ENCODE measurements at places on chromosomes 6 and 20.
A peak's percentile ranks its signal among the peaks of the same experiment; 100 is the strongest.

- no peak for DNase-seq
Measured at GRCh38 chr20:48621376-48622078, 206.3 kb downstream of the PREX1 start.

GRCh38 chr6:75204959-75205775 lies 686 bp downstream of the COL12A1 start:
- DNase-seq, result peak; percentile 47

GRCh38 chr6:170462366-170463020 lies 90.6 kb downstream of the PSMB1 start:
- peak; percentile 68 for DNase-seq

DNA sequence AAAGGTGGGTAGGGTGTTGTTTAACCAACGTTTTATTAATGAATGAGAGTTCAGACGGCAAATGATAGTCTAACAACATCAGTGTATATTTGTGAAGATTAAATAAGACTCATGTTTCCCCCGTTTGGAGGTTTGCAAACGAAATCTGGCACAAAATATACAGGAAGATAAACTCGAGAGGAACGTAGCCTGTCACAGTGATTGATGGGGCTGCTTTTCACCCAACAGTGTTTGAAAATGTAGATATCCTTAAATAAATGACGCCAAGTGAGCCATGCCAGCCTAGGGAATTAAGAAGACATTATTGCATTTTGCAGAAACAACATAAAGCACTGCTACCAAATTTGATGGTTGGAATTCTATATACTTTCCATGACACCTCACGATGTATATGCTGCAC lies 696.5 kb upstream of the FLRT3 start:
- DNase-seq, result no peak

GRCh38 chr6:87297119-87297518 lies 25.3 kb upstream of the SMIM8 start:
- DNase-seq, result no peak

GRCh38 chr6:106372838-106373501 lies 12.5 kb downstream of the CRYBG1 start:
- DNase-seq, result no peak

DNA sequence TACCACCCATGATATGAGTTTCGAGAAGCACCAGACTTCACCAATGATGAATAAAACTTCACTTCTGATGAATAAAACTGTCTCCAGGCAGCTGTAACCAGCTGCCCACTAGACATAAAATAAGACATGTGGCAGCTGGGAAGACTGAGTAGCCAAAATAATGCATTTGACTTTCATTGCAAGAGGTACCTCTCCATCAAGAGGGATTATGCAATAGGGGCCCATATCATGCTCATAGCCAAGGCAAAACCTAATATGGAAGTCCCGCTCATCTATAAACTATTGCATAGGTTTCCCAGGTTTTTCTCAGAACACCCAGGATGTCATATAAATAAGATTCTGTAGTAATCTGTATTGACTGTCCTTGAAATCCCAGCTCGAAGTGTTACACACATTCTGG lies 155.5 kb downstream of the SIM1 start:
- DNase-seq, result no peak

- DNase-seq, result no peak
Measured at GRCh38 chr6:139852488-139853140, 478.2 kb upstream of the CITED2 start.

DNA sequence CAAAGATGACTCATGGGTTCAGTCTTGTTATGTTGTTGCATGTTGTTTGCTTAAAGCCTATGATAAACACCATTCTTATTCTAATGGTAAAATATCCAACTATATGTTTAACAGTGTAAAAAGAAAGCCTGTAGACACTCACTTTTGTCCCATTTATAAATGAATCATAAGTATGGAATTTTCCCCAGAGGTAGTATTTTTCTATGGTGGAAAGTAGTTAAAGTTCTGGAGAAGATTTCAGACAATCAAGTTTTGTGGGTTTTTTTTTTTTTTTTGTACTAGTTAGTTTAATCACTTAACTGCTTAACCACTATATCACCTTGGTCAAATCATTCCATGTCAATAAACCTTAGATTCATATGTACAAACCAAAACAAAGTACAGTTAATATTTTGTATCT lies 35.8 kb downstream of the PTCHD4 start:
- no peak for DNase-seq

DNA sequence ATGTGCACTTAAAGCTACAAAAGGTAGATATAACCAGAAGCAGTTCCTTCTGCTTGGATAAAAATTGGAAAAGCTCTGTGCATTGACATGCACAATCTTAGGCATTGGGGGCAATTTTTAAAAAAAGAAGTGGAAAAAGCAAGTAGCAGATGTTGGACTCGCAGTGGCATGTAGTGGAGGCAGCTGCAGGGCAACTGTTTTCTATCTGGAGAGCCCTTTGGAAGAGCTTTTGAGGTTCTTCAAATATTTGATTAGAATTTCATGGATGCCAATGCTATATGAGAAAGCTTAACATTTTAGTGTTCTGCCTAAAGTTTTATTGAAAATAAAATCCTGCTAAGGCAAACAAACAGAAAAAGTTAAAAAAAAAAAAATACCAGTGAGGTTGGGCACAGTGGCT lies 388.3 kb upstream of the RNF217 start:
- DNase-seq, result no peak

GRCh38 chr6:24761193-24761835 lies 13.4 kb upstream of the GMNN start:
- no peak for DNase-seq

DNA sequence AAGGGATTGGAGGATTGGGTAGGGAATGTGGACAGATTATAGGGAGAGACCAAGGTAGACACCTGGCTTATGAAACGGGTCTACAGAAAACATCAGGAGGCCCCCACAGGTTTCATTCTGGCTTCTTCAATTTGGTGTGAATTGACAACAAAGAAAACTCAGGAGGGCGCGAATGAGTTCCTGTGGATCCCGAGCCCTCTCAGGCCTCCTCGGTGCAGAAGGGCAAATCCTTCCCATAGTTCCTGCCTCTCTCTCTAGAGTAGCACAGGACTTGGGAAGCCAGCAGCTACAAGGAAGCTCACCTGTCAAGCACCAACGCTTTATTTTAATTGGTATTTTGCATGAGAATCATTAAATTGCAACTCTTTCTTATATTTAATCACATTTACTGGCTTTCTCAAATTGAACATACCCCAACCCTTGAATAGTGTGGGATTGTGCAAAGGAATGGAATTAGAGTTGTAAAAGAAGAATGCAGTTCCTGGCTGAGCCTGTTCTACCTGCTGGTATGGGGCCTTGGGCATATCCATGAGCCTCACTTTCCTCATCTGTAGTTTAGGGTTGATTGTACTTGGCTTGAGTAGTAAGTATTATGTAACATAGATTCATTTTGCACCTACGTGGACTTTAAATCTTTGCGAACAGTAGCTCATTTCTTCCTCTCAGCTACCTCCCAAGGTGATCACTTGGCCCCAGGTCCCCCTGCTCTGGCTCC lies 56.4 kb upstream of the PHACTR2 start:
- no peak for DNase-seq

GRCh38 chr6:16374461-16375200 lies 136.2 kb downstream of the GMPR start:
- no peak for DNase-seq

All from NCI-H526 treated with DMSO at 0.1 percent for 48 hours (cell line).